ENCODE measurements at places on chromosomes 4 and X.

- DNase-seq, result no peak
These were observed 170.6 kb upstream of the SCML1 start for GRCh38 chrX:17566740-17567139.

DNA sequence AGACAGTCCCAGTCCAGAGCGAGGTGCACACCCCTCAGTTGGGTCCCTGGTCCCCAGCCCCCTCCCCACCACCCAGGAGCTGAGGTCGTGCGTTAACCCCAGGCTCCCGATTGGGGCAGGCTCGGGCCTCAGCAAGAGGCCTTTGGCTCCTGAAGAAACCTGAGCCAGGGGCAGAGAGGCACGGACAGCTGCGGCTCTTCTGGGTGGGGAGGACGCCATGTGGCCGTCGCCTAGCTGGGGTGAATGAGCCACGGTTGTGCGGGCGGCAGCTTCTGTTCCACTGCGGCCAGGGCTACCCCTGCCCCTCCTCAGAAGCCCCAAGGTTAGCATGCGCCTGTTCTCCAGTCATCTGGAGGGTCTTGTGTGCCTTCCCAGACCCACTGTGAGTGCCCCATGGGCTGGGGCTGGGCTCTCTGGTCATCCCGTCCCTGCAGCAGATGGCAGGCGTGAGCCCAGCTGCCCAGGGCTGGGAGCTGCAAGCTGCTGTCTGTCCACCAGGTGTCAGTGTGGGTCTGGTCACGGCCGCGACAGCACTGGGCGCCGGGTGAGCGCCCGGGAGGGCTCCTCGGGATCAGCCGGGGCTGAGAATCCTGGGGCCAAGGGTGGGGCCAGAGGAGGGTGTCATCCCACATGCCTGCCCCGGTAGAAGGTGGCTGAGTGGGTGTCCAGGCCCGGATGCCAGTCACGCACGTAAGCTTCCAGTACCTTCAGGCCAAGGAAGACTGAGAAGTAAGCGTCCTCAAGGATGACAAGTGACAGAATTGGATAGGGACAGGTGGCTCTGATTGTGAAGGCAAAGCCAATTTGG, 21.9 kb downstream of the ATP2B3 start:
- peak; percentile 24 for DNase-seq

DNA sequence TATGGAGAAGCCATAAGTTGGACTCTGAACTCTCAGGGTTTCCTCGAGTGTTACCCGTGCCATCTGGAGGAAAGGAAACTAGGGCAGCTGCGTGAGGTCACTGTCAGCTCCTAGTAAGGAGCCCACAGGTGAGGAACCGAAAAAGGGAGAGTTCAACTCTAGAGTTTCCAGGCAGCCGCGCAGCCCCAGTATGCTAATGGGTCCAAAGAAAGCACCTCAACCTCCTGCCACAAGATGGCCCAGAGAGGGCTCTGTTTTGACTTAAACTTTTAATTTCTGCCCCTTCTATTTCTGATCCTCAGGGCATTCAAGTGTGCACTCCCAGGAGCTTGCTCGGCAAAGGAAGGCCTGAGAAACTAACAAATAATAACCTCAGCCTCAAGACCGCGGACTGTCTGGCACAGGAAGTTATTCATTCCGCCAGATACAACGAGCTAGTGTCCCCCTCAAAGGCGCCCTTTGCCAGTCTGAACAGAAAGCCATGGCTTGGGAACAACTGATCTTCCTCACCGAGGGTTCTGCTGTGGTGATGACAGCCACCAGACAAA, 13.9 kb downstream of the SCARB2 start:
- peak; percentile 86 for DNase-seq

GRCh38 chrX:99095965-99096635, 1314.0 kb downstream of the PCDH19 start:
- no peak for DNase-seq

DNA sequence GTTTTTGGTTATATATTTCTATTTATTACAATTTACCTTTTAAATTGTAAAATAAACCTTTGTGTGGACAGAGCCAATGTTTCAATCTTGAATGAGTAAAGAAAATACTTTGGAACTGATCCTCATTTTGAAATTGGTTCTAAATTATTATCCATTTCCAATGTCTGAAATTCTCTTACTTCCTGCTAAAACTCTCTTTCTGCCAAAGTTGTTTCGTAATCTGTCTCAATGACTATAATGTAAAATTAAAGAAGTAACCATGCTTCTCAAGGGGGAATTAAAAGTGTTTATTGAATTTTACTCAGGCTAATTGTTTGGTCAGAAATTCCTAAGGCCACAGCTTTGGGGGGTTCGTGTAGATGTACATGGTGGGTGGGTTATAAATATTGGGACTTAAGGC, 34.8 kb downstream of the YIPF6 start:
- no peak for DNase-seq

- no peak for DNase-seq
These were observed 42.3 kb downstream of the ANXA10 start for GRCh38 chr4:168134651-168135050.

GRCh38 chr4:89556601-89557305, 249.2 kb upstream of the GPRIN3 start:
- DNase-seq, result no peak

GRCh38 chrX:31872007-31872406, 800.2 kb upstream of the FTHL17 start:
- DNase-seq, result no peak

GRCh38 chr4:104424989-104425388, 69.7 kb downstream of the CXXC4 start:
- no peak for DNase-seq

DNA sequence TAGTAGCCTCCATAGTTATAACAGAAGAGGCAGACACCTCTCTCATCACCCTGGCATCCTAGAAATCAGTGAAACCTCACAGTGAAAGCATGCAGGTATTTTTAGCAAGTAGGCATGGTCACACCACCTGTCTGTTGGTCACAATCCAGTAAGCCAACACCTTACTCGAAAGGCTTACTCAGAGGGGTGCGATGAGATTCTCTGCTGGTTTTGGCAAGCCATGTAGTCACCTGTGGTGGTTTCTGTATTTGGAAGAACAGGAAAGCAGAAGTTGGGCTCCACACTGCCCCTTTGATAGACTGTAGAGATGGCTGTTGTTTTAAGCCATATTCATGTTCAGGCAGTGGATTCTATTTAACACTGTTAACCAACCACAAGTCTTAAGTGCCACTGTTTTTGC, 134.7 kb downstream of the DCLK2 start:
- no peak for DNase-seq

DNA sequence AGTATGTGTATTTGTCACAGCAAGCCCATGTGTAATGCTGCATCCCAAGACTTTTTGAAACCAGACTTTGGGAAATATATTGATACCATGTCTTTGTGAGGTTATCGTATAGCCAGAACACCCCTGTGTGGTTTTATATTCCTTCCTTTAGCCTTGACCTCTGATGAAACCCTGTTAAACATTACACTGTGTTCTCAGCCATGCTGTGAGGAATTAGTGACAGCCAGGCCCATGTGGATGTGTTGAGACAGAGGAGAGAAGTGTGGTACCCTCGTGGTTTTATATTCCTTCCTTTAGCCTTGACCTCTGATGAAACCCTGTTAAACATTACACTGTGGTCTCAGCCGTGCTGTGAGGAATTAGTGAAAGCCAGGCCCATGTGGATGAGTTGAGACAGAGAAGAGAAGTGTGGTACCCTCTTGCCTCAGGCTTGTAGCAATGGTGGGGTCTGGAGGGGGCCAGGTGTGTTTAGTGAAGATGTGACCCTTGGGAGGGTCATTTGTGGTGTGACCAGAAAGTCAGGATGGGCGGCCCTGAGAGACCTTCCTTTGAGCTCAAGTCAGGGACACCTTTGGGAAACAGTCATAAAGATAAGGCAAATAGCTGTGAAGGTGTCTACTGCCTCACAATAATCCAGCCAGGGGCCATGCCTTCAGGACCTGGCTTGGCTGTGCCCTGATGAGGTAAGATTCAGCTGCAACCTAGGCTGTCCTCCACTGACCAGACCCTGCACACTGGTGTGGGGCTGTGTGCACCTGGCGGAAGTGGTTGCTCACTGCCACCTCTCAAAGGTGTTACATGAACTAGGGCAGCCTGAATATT, 110.0 kb downstream of the IRF2 start:
- peak; percentile 83 for DNase-seq
